ENCODE measurements at places on chromosomes 11 and 22.

- no peak for DNase-seq
Observed at GRCh38 chr11:58438486-58438885, 3.5 kb downstream of the OR5B12 start.

DNA sequence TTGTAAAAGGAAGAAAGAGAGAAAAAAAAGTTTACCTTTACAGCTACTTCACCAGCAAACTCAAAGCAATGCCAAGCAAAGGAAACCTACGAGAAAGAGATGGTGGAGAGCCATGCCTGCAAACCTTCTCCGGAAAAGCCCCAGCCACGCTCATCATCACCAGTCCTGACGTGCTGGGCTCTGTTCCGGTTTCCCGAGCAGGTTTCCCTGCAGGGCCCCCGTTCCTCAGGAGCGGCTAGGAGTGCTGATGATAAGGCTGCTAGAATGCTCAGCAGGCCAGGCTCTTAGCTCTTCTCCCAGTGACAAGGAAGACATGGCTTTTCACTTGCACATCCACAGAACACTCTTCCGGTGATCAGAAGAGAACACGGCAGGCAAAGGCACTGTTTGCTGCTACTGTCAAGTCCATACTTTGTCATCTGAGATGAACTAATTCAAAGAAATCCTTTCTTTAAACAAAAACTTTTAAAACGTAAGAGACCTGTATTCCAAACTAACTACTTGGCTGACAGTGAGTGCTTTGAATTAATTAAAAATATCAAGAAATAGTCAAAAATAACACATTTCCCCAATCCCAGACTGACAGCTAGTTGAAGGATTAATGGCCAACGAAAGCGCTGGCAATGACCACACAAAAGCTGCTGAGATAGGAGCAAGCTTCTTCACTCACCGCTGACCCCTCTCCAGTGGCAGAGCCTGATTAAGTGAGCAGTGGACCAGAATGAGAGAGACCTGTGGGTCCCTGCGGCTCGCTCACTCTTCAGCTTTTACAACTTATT lies 35.8 kb downstream of the DUSP8 start:
- DNase-seq, result no peak

DNA sequence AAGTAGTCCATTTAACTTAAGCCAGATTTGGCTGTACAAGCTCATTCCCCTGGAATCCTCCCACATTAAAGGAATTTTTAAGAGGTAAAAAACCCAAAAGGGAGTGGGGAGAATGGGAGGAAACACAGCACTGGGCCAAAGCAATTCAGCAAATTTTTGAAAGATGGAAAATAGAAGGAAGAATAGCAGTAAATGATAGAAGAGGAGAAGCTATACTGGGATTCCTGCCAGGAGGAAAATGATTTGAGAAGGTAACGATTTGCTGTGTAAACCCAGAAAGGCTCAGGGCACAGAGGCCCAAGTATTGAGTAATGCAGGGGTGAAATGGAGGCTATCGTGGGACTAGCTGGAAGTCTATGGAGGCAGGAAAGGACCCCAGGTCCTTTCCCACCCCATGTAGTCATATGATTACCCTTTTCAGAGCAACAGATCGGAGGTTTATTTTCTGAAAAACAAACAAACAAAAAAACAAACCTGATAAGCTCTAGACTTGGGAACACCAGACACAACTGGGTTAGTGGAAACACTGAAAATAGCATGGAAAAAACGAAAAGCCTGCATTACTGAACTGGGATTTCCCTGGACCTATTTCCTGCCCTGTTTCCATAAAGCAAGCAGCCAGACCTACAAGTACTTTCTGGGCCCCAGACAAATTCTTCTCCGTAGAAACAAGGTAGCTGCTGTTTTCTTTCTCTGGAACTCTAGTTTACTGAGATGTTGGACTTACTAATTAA lies 140.0 kb downstream of the SWAP70 start:
- DNase-seq, result no peak

DNA sequence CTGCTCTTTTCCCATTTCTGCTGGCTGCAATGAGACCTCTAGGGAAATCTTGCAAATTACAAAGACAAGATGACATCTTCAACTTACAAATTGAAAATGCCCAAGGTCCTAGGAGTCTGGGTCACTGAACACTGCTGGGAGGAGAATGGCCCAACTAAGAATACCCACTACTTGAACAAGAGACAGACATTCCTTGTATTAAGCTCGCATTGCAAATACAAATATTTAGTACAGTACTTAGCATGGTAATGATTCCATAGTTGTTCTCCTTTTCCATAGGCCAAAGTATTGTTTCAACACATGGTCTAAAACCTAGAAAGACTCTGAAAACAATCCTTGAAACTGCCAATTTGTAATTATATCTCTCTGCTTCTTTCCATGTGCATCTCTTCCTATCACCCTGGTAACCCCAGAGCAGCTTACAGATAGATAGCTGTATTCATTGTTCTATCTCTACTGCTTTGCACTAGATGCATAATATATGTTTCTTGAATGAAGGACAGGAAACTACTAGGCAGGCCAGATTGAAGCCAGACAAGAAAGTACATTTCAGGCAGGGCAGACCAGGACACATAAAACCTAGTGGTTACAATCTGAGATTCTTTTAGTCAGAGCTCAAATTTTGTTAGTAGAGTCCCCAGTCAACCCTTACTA lies 1545.7 kb upstream of the TENM4 start:
- no peak for DNase-seq

DNA sequence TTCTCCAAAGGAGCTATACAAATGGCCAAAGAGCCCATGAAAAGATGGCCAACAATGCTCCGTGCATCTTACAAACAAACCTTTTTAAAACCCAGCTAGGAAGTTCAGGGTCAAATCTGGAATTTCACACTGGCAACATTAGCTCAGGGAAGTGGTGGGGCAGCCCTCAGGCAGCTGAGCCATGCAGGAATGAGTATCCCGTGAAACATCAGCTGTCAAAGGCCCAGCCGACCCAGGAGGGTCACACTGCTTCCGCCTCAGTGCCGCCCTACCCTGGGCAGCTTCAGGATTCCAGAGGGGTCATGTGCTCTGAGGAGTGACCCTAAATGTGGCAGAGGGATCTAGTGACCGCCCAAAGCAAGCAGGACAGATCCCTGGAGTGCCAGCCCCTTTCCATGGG lies 73.4 kb downstream of the LINC01488 start:
- no peak for DNase-seq

- DNase-seq, result no peak
Observed at GRCh38 chr11:77814848-77815247, 5.7 kb downstream of the RSF1 start.

All from Ammon's horn (tissue), 1 donor.